T-helper 1 cell (primary cell): ENCODE measurements at places on chromosomes 4 and X.

DNA sequence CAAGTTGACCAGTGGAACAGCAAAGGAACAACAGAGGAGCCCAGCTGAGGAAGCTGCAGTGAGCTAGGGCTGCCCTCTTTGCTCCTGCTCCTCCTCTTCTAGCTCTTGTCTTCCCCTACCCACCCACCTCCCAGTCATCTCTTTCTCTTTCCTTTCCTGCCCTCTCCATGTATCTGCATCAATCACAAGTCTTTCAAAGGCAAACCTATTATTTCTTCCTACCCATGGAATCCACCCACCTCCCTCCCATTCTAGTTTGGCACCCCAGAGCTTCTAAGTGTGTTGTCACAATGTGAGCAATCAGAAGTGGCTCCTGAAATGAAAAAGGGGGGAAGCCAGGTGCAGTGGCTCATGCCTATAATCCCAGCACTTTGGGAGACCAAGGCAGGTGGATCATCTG, 69.3 kb downstream of the TSC22D3 start:
- DNase-seq: no peak

DNA sequence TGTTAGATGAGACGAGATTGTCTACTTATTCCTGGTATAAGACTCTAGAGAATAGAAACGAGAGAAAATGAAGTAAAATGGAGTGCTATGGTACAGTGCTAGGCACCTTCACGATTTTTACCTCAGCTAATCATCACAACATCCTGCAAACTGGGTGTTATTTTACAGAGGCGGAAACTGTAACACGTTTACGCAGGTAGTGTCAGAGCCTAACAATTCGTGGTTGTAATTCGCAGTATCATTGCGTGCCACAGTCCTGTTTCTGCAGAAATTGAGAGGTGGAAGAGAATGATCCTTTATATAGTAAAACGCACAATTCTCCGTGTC, 383 bp upstream of the TBC1D19 start:
- no peak for DNase-seq

DNA sequence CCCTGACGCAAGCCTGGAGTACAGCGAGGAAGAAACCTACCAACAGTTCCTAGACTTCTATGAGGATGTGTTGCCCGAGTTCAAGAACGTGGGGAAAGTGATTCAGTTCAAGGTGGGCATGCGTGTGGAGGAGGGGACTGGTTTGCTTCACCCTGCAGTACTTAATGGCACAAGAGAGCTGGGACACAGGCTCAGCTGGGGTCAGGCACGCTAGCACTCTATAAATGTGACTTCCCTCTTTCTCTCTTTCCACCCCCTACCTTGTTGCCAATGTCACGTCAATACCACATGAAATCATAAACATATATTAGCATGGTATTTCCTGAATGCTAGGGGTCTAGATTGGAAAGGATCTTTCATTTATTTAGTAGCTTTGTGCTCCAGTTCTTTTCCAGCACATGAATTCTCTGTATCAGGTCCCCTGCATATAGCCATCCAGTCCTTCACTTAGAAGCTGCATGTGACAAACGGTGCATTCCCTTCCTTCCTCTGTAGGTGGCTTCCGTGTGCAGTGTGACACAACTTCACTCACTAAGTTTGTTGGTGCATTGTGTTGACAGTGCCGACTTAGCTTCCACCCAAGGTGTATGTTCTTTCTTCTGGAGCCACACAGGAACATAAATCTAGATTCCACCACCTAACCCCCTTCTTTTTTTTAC, 25.6 kb downstream of the ZRSR2 start:
- no peak for DNase-seq

- DNase-seq: peak; percentile 6
These were observed 141.7 kb downstream of the HHIP start for GRCh38 chr4:144787365-144788258.

DNA sequence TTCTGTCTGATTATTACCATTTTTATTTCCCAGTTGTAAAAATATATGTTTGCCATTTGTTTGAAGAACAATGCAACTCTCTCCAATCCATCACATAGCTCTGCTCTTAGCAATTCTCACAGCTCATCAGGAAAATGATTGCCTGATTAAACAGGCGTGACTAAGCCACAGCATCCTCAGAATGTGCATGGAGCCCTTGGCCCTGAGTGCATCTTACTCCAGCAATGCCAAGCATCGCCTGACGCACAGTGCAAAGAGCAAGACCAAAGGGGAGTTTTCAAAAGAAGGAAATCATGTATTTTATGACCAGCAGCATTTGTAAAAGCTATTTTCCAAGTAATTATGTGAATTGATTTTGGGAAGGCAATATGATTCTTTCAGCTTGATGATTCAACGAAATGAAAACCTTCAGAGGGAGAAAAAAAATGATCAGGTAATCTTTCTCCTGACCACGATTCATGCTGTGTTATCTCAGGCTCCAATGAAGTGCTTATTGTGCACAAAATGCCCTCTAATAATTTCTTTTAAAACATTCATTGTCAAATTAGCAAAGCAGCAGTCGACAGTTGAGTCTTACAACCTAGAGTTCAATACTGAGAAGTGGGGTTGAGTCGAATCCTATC, 138.0 kb upstream of the FAM9B start:
- DNase-seq: no peak

DNA sequence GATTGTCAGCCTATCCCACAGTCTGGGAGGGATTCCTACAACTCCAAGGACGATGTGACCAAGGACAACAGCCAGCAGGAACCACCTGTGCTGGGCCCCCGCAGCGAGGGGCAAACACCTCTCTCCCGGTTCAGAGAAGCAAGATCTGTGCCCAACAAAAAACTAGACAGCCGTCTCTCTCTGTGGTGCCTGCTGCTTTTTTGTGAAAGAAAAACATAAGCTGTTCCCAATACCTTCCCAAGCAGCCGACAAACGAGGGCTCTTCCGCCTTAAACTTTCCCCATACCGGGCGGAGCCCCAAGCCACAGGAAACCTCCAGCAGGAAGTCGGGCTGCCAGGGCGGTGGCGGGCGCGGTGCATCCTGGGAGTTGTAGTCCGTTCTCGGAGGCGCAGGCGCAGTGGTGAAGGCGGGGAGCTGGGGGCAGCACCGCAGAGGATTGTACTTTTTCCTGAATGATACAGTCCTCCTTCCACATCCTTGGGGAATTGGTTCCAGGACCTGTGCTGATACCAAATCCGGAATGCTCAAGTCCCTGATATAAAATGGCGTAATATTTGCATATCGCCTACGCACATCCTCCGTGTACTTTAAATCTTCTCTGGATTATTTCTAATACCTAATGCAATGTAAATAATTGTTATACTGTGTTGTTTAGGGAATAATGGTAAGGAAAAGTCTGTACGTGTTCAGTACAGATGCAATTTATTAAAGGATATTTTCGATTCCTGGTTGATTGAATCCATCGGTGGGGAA, 63.1 kb upstream of the IRF2 start:
- peak; percentile 91 for DNase-seq

DNA sequence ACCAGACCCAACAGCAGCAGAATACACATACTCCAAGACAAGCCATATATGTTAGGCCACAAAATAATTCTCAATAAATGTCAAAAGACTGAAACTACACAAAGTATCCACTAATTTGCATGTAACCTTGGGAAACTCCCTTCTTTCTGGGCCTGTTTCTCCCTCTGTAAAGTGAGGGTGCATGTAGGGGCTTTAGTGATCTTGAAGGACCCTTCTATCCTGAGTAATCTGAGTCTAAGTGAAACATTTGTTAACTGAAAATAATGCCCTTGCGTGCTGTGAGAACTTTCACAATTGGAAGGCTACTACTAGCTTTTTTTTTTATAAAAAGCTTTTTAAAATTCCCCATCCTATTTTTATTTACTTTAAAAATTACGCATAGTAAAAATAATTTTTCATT, 125.2 kb downstream of the NEXMIF start:
- no peak for DNase-seq

DNA sequence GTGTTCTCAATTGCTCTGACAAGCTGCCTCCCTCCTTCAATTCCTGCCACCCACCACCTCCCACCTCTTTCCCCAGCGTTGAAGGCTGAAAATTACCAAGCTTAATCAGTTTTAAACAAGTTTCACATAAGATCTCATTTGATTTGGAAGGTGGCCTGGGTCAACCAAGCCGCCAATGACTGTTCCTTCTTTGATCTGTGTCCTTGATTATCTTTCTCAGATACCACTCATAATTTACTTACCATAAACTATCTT, 211.4 kb downstream of the SLIT2 start:
- DNase-seq: no peak
